ENCODE measurements at places on chromosomes 11 and 22.

GRCh38 chr11:101718402-101718801 lies 134.6 kb upstream of the TRPC6 start:
- no peak for DNase-seq

GRCh38 chr11:102705626-102706025 lies at the start of gene MMP27:
Gene MMP27 (minus strand): TSS chr11:102705769. CDS start chr11:102705714, 55 bp downstream.
- no peak for DNase-seq

DNA sequence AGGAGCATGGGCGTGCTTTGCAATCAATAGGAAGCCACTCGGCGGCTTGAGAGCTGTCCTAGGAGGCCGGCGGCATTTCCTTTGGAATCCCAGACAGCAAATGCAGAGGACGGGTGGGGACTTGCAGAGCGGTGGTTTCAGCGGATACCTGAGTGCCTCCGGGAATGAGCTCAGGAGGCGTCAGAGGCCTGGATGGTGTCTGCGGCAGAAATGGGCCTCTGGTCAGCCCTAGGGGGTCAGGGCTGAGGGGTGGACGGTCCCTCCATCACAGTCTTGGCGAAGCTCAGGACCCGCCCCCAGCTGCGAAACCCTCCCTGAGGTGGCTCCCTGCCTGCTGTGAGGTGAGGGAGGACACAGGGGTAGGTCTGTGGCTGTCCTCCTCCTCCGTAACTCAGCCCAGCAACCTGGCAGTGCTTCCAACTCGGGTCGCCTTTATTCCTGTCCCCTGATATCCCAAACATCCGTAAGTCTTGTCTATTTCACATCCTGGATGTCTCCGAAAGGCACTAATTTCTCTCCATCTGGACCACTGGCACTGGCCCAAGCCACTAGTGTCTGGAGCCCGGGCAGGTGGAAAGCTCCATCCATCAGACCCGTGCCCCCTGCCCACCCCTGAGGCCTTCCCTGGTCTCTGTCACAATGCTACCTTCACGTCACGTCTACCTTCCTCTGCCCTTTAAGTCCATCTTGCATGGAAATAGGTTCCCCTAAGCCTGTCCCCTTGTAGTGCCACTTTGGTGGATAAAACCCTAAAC lies 686.6 kb downstream of the BRD1 start:
- no peak for DNase-seq

DNA sequence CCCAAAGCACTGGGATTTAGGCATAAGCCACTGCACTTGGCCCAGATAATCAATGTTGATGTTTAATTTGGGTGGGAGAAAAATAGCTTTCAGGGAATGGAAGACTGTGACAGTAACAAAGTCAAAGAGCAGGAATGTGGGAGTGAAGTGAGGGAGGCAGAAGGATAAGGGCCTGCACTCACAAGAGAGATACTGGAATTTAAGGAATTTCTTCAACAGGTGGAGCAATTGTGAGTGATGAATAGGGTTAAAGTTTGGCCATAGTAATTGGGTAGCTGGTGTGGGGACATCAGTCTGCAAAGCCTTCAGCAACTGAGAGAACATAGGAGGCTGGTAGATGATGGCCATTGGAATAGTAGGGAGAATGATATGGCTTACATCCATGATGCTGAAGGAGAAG lies 8.6 kb upstream of the APBB1 start:
- no peak for DNase-seq

GRCh38 chr22:43343262-43343669 lies at the start of gene SCUBE1:
Gene SCUBE1 (minus strand): TSS chr22:43343372. CDS start chr22:43343261, 111 bp downstream.
- peak; percentile 17 for DNase-seq

GRCh38 chr11:27081056-27081455 lies 40.4 kb downstream of the BBOX1 start:
- DNase-seq = no peak

- DNase-seq = no peak
These were observed 15.4 kb downstream of the MS4A13 start for GRCh38 chr11:60530454-60531100.

DNA sequence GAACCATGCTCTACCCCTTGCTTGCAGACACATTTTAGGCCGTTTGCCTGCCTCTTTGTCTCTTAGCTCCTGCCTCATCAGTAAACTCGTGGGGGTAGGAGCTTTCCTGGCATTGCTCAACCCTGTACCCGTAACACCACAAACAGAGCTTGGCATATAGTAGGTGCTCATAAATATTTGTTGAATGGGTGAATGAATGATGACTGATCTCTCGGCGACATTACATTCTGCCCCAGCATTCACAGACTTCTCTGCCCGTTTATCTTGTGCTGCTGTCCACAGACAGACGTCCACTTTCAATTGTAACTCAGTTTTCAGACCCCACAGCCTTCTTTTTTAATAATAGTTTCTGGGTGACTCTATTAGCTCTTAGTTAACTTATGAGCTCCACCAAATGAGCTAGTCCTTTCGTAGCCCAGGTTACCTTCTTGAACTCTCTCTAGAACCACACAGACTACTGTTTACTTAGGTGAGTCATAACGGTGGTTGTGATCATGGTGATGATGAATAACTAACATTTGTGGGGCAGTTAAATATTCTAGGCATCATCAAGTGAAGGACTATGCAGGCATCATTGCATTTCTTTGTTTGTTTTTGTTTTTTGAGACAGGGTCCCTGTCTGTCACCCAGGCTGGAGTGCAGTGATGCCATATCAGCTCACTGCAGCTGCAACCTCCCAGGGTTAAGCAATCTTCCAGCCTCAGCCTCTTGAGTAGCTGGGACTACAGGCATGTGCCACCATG lies 188.4 kb downstream of the ADAMTS15 start:
- no peak for DNase-seq

DNA sequence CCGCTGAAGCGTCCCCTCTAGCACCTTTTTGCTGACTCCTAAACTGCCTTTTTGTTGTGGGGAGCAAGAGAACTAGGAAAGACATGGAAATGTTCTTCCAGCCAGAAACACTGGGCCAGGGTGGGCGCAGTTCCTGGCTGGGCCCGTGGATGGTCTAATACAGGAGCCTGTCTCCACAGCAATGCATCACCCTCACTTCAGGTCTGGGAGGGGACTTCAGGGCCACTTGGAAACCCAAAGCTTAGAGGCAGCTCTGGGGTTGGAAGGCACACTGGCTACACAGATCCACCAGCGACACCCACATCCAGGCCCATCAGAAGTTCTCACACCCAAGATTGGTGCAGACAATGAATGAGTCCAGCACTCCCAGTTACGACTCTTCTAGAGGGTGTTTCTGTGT lies 120.3 kb downstream of the ETS1 start:
- DNase-seq = no peak

DNA sequence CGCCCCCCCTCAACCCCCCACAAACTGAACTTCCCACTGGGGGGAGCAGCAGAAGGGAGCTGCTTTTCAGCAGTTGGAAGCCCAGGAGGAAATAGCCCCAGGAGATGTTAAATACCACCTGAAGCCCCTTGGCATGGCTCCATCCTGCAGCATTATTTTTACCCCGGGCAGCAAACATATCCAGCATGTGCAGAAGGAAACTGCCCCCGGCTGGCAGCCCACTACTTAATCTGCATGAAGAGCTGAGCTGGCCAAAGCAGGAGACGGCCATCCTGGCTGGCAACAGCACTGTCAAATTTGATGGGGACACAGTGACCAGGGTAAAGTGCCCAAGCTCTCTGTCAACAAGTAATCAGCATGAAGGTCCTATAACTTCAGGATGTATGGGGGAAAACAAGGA lies 32.0 kb downstream of the BUD13 start:
- no peak for DNase-seq

DNA sequence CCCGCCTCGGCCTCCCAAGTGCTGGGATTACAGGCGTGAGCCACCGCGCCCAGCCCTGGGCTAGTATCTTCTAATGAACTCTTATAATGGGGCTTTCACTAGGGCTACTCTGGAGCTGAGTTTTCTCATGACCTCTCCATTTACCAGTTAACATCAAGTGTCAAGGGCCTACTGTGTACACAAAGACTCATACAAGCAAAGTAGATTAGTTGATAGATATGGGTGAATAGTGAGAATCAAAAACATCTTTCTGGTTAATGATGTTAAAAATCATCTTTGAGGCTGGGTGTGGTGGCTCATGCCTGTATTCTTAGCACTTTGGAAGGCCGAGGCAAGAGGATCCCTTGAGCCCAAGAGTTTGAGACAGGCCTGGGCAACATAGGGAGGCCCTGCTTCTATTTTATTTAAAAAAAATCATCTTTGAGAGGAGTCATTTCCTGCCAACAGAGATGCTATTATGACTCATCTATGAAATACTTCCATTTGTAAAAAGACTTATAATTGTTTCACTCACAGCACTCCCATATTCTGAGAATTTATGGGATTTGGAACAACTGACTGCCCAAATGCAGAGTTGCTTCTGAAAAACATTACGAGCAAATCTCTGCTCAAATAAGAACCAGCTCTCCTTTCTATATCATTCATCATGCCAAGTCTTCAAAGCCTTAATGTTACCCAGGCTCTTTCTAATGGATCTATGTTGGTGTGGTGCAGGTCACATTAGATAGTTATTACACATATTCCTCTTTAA lies 57.0 kb downstream of the GDPD4 start:
- DNase-seq = no peak

- DNase-seq = no peak
These were observed 12.8 kb upstream of the TPCN2 start for GRCh38 chr11:69035946-69036340.

DNA sequence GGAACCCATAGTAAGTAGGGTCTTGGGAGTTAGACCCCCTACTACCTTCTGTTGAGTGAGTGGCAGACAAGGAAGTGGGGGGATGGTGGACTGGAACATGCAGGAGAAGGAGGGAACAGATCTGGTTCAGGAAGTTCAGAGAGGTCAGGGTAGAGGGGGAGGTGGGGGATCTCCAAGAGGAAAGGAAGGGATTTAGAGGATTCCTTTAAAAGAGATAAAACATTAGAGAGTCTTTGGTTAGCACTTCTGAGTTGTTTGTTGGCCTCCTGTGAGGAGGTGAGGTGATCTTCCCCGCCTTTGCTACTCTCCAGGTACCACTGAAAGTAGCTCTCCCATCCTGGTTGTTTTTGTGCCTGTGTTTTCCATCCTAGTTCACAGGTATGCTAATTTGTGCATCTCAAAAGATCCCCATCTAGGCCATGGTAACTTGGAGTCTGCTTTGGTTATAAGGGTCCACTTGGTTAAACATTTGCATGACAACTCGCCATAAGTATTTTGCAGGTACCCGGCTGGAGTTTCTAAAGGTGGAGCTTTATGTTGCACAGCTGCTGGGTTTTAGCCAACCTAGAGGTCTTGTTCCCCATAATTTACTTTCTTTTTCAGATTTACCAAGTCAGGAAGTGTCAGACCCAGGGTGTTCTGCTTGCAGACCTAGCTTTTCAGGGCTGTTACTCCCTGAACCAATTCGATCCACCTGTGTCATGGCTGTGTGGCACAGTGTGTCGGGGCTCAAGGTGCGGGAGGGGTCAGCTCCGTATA lies 79.3 kb upstream of the SORL1 start:
- DNase-seq = no peak

GRCh38 chr11:95419915-95420314 lies 188.9 kb upstream of the SESN3 start:
- no peak for DNase-seq

GRCh38 chr22:39470451-39471291 lies 13.9 kb downstream of the MGAT3 start:
- DNase-seq = no peak

- DNase-seq = no peak
These were observed 4.4 kb downstream of the AHNAK start for GRCh38 chr11:62542111-62542745.

- no peak for DNase-seq
These were observed 428 bp downstream of the SCN3B start for GRCh38 chr11:123653827-123654565.

- no peak for DNase-seq
These were observed 30.4 kb downstream of the DUSP8 start for GRCh38 chr11:1541474-1542204.

- no peak for DNase-seq
These were observed 629 bp downstream of the ATP5MG start for GRCh38 chr11:118401880-118402590.

DNA sequence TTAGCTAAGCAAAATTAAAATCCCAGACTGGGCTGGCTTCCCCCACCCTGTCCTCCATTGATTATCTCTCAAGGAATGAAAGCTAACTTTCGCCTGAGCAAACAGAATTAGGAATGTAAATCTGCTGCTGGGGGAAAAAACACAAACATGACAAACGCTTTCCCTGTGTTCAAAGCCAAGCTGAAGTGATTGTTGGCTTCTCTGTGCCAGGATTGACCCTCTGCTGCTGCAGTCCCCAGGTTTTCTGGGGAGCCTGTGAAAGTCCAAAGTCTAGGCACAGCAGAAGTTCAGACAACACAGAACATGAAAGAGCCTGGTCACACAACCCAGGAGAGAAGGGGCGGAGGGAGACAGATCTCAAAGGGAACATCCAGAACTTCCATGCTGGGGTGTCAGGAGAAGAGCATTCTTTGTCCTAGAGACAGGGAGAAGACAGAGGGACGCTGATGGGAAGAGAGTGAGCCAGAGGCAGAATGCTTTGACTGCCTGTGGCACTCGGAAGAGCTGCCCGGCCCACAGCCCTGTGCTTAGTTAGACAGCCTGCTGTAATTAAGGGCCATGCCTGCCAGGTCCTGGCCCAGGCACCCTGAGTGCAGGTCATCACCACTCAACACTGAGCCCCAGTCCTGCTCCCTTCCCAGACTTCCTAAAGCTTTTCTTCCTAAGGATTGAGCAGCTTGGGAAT lies 6.9 kb downstream of the PATZ1 start:
- DNase-seq = no peak

DNA sequence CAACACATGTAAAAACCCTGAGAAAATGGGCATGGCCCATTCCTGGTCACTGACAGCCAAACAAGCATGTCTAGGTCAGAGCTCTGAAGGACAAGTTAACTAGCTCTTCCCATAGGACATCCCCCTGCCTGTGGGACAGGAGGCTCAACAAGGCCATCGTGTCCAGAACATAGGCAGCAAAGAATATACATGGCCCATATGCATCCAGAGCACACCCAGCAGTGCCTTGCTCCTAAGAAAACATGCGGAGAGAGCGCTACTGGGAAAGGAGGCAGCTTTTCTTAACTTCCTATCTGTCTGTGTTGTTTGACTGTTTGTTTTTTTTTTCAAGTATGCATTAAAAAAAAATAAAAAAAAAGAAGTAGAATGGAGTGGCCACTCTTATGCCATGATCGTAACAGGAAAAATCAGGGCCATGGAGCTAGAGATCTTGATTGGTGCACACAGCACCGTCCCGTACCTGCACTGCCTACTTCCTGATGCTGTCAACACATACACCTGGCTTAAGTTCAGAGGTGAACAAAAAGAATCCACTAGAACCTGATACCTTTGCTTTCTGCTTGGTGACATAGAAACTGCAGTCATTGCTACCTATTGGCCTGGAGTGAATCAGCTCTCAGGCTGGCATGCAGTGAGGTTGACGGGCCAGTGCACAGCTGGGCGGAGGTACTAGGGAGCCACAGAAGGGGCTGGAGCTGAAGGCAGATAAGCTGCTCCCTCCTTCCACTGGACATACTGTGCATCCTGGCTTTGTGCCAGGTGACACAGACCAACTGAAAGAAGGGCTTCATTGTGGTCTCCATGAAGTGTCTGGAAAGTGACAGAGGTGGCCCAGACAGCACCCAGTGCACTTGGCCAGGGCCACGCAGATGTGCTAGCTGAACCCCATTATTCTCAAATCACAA lies 11.9 kb downstream of the UFD1 start:
- no peak for DNase-seq
